ENCODE measurements at places on chromosomes 2 and 18. TPM values are rescaled to one million over a fixed set of nuclear protein-coding genes. Genes with fewer than 3 reads are reported as not detected.

DNA sequence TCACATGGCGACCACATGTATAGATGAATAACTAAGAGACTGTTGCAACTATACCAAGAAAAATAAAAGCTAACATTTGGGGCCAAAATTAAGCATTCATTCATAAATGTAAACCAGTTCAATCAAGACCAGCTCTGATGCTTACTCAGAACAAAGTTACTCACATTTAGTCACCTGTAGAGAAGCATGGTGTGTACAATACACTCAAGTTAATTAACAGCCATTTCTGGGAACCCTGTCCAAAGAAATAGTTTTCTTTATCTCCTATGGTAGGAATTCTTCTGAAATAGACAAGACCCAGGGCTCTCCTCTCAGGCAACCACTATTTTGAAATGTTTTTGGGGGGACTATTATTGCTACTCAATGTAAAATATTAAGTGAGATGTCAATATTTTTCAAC lies 1.6 kb downstream of the SCN3A start:
- no peak for DNase-seq

DNA sequence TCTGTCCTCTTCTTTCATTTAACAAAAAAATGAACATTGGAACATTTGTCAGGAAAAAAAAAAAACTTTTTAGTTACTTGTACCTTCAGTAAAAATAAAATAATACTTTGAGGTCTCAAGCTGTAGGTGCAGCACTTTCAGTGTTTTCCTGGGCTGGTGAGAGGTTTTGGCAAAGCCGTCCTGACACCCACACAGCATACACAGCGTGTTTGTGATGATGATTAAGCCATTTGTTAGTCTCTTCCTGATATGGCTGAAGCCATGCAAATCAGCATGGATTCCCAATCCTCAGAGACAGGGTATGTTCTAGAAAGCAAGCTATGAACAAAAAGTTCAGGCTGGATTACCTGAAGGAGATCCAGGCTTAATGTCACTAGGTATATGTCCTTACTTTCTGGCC lies 236.8 kb downstream of the ZNF516 start:
- DNase-seq: no peak

- no peak for DNase-seq
Measured at GRCh38 chr2:239963646-239964205, 61.4 kb downstream of the NDUFA10 start.

DNA sequence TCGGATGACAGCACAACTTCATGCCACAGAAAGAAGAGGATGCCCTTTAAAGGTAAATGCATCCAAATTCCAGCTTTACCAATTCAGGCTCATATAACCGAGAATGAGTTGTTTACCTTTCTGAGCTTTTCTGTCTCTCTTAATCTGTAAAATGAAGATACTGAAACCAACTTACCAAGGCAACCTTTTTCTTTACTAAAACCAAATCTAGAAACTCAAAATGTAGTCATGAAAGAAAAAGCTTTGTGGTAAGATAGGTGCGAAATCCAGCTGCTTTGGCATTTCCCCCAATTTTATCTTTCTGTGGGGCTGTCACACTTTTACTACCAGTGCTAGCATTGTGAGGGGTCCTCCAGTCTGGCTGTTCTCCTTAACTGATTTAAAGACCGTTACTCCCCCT lies 240.4 kb downstream of the IKZF2 start:
- no peak for DNase-seq

DNA sequence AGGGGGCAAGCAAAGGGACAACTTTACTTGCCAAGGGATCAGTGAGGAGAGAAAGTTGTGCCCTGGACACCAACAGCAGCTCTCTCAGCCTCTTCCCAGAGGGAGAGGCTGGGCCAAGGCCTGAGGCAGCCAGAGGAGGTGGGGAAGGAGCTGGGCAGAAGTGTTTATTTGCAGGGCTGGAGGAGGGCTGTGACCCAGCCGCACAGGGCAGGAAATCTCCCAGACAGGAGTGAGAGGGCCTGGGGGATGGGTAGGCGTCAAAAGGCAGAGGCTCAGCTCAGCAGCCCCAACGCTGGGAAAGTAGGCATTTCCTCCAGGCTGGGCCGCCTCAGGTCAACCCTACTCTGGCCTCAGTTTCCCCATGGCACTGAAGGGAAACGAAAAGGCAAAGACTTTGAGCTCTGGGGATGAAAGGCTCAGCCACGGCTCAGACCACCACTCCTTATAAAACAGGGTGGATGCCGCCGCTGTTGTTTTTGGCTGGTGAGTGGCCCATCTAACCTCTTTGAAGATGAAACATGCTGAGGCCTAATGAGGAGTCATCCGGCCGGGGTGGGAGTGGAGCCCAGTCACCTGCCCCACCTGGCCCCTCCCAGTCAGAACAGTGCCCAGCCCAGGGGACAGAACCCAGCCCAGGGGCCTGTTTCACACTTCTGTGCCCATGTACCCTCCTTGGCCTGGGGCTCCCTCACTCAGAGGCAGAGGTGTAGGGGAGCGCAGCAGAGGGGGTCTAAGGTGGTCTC lies 21.9 kb upstream of the SEMA4C start:
- DNase-seq: no peak

The AQP12A gene
- total RNA-seq: not detected

GRCh38 chr2:231807020-231807419 lies 20.8 kb downstream of the COPS7B start:
- DNase-seq: no peak

DNA sequence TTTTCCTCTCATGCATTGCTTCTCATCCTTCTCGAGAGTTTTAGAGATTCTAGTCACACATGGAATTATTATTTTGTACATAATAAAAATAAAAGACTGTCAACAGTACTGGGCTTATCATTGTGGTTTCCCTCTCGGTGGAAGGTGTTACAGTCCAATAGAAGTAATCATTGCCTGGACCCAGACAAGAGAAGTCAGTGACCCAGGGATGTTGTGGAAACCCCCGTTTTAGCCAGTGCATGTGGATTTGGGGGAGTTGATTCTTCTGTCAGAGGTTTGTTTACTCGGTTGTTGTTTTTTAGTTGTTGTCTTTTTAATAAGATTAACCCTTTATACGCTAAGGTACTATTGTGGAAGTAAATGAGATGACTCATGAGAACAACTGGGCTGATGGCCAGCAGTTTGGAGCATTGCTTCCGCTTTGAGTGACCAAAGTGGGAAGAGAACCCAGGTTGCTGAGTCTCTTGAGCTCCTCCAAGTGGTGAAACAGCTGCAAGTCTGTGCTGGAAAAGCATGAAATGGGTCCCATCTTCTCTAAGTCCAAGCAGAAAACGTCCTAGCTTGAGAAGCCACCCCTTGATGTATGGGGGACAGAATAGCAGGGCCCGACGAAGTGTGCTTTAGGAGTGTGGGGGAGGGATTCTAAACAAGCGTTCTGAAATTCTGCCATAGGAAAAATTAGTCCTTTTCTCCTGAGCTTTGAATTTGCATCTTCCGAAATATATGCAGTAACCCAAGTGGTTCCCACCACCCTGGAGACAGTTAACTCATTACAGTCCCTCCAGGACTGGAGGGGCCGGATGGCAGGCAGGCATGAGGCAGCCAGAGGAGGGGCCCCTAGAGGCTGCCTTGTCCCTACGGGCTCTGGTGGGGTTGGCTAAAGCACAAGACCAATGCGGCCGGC lies 61.8 kb upstream of the GPR45 start:
- DNase-seq: no peak

The GREB1L gene
- total RNA-seq: not detected

GRCh38 chr2:37552339-37552738 lies 119.1 kb downstream of the CDC42EP3 start:
- no peak for DNase-seq

The DSG1 gene
- not detected for total RNA-seq

DNA sequence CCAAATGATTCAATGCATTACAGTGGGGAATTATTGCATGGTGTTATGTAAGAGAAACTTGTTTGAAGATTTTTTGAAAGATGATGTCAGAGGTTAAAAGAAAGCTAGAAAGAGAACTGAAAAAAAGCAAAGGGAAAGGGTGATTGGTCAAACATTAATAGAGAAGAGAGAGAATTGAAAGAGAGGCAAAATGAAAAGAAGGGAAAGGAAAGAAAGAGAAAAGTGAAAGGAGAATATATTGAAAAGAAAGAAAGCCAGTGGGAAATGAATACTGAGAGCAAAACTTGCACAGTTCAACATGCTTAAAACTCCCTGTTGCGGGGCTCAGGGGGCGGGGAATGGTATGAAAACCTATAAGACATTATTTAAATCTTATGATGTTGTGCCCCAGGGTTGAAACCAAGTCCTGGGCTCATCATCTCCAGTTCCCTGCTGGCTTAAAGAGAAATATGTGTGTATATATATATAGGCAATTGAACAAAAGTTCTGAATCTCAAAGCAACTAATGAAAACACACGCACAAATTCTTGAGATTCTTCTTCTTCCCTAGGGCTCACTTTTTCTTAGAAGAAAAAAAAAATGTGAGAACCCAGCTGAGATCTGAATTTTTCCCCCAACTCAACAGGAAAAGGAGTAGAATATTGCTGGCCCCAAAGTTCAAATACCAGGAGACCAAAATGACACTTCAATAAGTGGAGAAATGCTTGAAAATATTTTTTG lies 2045.9 kb upstream of the CELF4 start:
- DNase-seq: no peak

DNA sequence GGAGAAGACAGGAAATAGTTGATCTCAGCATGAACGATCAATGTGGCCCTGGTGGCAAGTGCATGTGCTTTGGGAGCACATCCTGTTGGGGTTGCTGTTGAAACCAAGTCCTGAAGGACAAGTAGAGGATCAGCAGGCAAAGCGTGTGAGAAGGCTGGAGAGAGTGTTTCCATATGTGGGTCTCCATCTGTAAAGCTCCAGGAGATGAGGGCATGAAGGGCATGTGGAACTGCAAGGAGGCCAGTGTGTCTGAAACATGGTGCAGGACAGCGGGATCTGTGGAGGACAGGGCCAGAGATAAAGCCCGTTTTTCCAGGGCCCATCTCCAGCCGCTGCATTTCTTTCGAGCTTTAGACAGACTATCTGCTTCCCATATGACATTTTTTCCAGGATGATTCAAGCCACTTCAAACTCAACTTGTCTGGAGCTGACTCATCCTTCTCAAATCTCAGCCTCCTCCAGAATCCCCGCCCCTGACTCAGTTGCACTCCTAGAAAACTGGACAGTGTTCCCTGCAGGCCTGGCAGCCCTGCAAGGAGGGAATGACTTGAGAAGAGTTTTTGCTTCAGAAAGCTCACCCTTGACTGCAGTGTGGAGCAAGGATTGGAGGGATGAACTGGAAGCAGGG lies 226.1 kb downstream of the VAPA start:
- no peak for DNase-seq

DNA sequence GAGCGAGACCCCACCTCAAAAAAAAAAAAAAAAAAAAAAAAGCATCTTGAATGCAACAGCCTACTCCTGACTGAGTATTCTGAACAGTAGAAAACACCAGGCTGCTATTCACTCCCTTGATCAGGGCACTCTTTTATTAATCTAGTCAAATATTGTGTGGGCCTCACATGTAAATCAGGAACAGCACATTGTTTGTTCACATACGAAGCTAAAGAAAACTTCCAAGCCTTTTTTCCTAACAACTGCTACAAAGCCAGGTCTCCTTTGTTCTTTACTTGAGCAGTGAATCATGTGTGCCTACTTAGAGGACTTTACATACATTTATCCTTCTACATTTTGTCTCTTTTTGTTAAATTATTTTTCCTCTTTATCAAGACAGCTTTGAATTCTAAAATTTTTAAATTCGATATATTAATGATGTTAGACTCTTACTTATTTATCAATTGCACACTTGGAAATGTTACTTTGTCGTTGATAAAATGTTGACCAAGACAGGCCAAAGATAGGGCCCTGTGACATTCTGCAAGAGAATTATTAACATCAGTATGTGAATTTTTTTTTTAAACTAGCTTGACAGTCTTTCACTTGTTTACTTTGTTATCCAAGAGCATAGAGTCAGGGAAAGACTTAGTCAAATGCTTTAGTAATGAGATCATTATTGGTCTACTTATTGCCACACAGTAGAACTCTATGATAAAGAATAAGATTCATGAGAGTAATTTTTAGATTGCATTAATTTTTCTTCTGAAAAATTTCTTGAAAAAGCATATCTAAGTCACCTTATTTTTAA lies 13.2 kb downstream of the SPATS2L start:
- no peak for DNase-seq

DNA sequence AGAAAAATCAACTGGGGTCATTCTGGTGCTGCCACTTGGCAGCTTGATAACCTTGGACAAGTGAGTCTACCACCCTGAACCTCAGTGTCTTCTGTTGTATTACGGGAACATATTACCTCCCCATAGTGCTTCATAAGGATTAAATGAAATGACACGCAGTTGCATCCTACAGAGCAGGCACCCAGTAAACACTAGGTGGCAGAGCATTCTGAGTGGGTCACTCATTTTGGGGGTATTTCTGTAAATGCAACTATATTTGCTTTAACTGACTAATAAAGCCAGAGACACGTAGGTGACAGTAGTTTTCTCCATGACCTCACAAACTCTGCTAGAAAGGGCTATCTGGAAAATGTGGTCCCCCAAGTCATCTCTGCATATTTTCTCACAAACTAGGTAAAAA lies 4.7 kb downstream of the CD226 start:
- no peak for DNase-seq

GRCh38 chr2:177291701-177292100 lies 27.2 kb upstream of the NFE2L2 start:
- DNase-seq: no peak

DNA sequence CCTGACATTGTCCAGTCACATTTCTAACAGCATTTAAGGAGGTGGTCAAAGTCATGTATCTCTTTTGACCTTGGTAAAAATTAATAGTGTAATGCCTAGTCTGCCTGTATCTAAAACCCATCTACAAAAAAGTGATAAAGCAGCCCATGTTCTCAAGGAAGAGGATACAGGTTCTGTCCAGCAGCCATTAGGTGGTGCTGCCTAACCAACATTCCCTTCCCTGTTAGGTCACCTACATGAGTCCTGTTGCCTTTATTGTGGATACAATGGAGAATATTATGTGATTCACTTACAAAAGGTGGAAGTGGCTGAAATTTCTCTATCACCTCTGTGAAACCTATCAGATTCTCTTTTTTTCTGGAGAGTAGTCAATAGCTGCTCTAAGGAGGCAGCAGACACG lies 52.5 kb downstream of the AQP4 start:
- DNase-seq: no peak

The IL1RL1 gene
- 0.60 TPM for total RNA-seq

DNA sequence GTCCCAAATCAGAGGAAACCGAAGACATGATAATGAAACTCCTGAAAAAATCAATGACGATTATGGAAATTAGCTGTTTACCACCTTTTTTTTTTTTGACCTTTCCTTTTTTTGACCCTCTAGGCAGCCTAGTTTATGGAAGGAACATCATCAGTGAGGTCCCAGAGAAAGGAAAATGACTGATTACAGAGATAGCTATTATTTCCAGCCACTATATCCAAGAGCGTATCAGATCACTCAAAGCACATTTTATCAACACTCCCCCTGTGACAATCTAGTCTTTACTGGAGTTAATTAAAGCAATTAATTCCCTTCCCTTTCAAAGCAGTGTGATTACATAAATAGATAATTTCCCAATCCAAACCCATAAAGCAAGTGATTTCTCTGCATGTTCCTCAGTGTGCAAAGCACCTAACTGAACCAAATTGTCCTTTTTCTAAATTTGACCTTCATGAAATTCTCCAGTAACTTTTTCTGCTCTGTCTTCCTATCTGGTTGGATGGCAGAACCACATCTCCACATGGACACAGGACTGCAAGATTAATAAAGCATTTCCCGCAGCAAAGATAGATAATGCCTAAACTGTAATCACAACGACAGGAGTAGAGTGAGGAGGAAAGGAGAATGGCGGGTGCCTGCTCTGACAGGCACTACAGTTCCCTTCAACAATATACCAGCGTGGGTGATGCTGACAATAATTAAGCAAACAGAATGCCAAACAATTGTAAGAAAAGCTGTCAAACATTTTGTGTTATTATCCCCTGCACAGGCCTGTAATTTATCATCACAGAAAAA lies 194.4 kb downstream of the SLC8A1 start:
- no peak for DNase-seq

The RAMP1 gene
- total RNA-seq: 1.6 TPM

The FAM161A gene
- 1.5 TPM for total RNA-seq
